Activated CD4-positive, alpha-beta T cell treated with anti-CD3 and anti-CD28 coated beads, Interleukin-2, amount 50 U/mL, for 1 hour (primary cell): ENCODE measurements at places on chromosomes 7 and 10.

DNA sequence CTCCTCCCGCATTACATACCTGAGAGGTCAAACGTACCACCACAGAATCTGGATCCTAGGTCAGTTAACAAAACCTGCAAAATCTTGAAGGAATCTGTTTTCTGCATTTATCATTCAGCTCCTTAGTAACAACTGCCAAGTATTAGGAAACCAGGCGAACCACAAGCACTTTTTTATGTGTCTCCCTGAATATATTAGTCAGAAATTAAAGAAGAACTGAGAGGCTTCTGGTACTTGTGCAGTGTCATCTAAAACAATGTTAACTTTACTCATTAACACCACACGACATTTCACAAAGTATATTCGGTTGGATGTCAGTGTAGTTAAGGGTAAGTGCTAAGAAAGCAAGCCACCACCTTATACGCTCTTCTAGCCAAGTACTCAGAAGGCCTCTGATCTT lies 2.5 kb downstream of the CCDC6 start:
- no peak for DNase-seq

DNA sequence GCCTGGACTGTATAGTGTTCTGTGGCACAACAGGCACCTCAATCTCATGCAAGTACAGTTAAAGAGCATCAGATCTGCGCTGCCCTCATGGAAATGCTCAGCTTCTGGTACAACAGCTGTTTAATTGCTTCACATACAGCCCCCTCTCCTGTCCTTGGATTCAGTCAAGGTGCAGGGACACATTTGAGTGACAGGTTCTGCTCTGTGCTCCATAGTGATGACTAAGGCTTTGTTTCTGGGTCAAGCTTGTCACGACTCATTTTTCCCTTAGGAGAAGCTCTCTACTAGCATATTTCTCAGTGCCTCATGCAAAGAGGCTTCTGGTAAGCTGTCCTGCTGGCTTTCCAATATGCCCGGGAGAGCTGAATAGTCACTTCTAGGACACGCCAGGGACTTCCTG lies 26.8 kb upstream of the MYO3A start:
- DNase-seq = no peak

DNA sequence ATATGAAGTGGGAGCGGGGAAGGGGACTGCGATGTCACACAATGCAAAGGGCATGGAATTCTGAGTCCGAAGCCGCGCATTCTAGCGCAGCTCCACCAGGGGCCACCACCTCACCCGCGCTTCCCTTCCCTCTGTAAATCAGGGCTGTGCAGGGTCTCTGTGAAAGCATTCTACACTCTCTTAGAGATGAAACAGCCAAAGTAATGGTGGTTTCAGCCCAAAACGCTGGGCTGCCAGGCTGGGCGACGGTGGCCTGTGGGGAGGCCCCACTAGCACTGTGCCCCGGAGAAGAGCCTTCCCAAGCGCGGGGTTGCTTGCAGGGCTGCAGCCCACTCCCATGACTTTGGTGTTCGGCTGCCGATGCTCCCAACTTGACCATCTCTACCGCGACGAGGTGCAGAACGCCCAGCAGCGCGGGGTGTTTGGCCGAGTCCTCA lies 11.4 kb downstream of the ATG9B start:
- no peak for DNase-seq

- no peak for DNase-seq
Observed at GRCh38 chr10:38157270-38157685, 63.1 kb downstream of the ZNF37A start.

- no peak for DNase-seq
Observed at GRCh38 chr10:23063973-23064812, 31.2 kb upstream of the MSRB2 start.
